Esophagus muscularis mucosa (tissue), 4 donors: ENCODE measurements at places on chromosomes 3 and 15. TPM values are rescaled to one million over a fixed set of nuclear protein-coding genes. Genes with fewer than 3 reads are reported as not detected.

Gene KCNMB2
- not detected for total RNA-seq

Gene DCLK3
- 0.19 TPM for total RNA-seq

Gene SAMD7
- total RNA-seq: not detected

Gene LRRC31
- total RNA-seq: not detected

Gene MOBP
- total RNA-seq: not detected

Gene PLS1
- total RNA-seq: 1.3 TPM

- DNase-seq: no peak
Observed at GRCh38 chr3:189288348-189289235, 116.8 kb downstream of the TPRG1 start.

- no peak for DNase-seq
Observed at GRCh38 chr3:13939206-13939605, 59.3 kb upstream of the WNT7A start.

DNA sequence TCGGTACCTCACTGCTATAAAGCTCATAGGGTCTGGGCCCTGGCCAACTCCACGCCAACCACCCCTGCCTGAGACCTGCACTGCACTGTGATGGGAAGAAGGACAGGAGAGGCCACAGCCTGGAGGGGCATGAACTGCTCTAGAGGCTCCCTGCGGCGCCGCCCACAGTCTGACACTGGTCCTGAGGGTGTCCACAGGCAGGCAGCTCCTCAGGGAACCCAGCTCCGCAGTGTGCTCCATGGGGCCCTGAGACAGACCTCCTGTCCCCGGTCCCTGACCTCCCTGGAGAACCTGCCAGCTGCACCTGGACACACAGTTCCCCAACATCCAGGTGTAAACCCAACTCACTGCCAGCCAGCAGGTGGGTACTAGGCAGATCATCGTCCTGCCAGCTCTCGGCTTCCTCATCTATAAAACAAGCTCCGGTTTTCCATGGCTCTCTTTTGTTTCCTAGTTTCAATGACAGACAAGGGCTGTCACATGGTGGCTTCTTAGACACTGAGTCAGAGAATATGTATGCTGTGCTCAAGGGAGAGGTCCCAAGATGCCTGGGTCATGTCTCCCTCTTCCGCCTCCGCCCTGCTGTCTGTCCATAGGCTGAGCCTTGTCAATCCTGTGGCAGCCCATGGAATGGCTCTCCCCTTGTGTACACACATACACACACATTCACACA lies 5.1 kb upstream of the HAPLN3 start:
- DNase-seq: no peak

DNA sequence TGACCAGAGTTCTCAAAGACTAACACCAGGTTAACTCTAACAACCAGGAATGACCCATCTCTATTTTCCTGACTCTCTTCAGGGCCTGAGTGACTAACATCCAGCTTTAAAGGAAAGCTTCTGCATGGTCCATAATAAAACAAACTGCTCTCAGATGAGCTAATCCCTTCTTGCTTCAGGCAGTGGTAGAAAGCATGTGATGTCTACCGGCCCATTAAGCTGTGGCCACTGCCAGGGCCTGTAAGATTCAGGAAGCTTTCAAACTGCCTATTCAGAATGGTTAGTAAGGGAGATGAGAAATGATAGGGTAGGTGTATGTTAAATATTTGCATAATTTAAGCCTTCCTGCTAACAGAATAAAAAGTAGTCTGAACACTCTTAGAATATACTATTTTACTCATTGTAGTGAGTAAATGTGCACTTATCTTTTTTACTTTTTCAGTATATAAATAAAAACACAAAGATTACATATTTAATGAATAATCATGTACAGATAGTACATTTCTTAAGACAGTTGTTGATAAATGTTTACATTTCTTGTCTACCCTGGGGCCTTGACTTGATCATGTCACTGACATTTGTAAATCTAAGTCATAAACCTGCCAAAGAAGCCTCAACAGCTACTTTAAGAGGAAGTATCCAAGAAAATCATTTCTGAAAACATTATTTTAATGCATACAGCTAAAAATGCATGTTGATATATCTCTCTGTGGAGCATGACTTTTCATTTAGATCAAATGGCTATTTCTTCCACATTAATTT lies 222.0 kb downstream of the MCTP2 start:
- DNase-seq: no peak

DNA sequence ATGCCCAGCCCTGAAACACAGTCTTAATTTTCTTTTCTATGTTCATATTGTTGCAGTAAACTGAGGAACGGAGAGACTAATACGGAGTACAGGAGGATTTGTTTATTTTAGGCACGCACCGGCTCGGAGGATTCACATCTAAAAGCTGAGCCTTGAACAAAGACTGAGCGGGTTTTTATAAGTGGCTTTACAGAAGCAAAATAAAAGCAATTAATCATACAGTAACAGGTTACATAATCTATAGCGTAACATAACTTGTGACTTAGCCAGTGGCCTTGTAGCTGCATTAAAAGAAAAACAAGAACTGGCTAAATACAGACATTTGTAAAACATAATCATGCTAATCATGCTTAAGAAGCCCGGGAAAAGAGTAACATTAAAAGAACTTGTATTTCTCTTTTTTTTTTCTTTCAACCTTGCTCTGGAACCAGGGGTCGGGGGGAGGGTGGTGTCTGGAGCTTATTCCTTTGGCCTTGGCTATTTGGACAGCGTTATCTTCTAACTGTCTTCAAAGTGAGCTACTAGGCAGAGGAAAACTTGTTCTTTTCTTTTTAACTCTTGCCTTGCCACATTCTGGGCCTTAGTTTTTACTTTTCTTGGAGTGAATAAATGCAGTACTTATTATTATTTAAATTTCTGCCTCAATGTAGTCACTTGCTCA lies 17.5 kb downstream of the NUSAP1 start:
- DNase-seq: no peak

DNA sequence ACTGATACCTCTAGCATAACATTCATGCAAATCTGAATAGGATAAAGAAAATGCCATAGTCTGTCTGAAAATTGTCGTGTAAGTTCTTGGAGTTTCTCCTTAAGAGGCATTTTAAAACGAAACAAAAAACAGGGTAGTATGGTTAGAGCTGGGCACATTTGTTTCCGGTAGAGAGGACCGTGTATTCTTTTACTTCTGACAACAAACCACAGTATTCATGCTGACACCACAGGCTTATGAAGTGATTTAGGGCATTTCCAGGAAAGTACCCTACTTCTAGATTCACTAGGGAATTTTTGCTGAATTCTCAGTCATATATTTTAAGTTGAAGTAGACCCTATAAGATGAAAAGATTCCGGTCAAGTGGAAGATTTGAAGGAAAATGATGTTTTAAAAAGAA lies 541.3 kb downstream of the UNC13C start:
- no peak for DNase-seq

DNA sequence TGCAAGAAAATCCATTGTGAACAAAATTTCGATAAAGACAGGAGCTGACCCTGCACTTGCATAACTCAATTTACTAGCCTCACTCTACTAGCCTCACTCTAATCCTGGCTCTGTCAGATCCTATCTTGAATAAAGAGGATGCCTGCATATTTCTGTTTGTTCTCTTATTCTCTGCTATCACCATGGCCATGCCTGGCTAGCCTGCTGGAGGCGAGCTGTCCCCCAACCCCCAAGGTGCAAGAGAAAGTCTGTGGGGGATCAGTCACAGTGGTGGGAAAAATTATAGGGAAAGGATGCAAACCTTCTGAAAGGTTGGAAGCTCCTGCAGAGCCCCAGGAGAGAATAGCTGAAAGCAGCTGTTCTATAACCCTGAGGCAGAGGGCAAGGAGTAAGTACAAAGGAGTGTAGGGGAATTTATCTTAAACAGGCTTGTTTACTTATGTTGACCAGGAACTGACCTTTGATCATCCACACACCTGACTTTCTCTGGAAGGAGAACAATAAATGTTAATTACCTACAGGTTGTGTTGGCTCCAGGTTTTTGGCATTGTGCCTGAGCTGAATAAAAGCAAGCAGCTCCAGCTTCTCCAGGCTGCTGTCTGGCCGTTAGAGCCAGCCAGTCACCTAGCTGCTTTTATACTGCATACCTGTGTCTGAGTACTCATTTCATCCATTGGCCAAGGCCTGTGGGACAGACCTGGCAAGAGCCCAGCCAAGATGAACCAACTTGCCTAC lies 137.7 kb upstream of the RASGRP1 start:
- DNase-seq: no peak

DNA sequence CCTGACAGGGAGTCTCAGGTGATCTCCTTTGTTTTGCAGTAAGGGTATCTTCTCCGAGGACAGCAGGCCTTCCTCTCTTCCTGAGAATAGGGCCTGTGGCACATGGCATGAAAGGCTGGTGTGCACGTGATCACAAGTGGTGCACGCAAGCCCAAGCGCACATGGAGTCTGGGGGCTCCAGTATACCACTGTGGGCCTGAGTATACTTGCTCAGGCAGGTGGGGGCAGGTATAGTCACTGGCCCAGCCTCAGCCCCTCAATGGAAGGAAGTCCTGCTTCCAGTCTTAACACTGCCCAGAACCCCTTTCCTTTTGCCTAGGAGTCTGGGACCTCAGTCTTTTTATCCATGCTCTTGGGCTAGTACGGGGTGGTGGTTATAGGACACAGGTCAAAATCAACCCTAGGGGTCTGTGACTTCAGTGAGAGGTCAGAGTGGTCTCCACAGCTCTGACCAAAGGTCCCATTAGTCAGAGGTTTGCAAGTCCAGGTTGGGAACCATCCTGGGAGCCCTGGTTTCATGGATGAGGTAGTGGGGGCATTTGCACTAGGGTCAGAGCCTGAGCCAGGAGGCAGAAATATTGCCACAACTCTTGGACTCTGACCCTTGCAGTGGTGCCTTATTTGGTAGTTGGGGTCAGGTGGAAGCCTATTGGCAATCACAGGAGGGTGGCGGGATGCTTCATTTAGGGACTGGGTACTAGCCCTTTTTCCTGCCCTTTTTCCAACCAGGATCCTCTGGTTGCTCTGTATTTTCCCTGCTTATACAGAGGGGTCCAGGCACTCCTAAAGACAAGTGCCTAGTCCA lies 823 bp upstream of the CCDC71 start:
- DNase-seq: no peak

- DNase-seq: no peak
Observed at GRCh38 chr15:63405683-63406390, 24.2 kb upstream of the CA12 start.

- no peak for DNase-seq
Observed at GRCh38 chr3:188270423-188270972, 116.5 kb downstream of the LPP start.

DNA sequence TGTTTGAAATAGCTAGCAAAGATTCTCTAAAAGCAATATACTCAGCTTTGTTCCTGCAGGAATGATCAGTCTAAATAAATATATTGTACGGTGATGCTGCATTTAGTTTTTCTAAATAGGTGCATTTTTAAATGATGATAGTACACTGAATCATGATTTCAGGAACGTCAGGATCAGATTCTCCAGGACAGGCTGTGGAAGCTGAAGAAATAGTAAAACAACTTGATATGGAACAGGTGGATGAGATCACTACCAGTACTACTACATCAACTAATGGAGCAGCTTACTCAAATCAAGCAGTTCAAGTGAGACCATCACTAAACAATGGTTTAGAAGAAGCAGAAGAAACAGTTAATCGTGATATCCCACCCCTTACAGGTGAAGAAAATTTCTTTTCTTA lies 46.3 kb upstream of the EIF3J start:
- no peak for DNase-seq

DNA sequence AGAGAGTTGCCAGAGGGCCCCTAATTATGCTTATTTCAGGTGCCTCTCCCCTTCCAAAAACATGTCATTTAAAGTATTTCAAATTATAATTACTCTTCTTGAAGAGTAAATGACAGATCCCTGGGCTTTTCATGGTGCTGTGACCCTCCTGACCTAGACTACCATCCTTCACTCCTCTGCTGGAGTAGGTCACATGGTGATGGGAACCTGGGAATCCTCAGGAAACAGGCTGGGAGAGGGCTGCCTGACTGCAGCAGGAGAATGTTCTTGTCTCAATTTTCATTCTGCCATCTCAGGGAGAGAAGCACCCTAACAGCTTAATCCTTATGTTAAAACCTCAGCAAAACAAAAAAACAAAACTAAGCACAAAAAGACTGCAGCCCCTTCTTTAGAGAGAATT lies 24.6 kb downstream of the PGBD4 start:
- DNase-seq: no peak

DNA sequence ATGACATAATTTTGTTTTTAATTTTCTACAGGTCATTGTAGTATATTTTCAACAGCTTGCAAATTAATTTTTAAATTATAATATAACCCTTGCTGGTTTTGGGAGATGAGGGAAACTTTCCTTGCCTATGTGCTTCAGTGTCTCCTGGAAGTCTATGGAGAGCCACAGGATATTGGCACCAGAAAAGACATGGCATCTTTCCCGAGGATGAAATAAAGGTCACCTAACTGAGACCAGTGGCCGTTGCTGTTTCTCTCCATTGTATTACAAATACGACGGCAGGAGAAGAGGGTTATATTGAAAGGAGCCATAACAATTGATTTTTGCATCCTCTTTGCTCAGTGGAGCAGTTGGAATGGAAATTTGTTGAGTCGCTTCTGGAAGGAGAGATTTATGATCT lies 19.9 kb upstream of the AQP9 start:
- no peak for DNase-seq

GRCh38 chr3:59440285-59441028 lies 390.6 kb upstream of the CFAP20DC start:
- no peak for DNase-seq

- no peak for DNase-seq
Observed at GRCh38 chr15:94353488-94353820, 122.1 kb downstream of the MCTP2 start.

DNA sequence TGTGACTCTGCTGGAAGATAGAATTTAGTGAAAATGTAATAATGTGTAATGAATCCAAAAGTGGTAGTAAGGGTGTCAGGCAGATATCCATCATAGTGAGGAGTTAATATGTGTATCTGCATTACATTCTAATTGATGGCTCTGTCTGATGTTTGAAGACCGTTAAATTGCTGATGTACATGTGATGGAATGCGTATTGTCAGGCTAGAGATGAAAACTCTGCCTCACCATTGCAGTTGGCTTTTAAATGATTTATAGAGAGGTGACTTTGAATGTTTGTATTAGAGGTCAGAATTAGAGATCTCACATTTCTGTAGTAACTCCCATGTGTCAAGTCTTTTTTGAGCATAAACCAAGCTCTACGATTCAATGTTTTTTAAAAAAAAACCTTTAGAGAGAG lies 234.6 kb downstream of the NAALADL2 start:
- DNase-seq: no peak

DNA sequence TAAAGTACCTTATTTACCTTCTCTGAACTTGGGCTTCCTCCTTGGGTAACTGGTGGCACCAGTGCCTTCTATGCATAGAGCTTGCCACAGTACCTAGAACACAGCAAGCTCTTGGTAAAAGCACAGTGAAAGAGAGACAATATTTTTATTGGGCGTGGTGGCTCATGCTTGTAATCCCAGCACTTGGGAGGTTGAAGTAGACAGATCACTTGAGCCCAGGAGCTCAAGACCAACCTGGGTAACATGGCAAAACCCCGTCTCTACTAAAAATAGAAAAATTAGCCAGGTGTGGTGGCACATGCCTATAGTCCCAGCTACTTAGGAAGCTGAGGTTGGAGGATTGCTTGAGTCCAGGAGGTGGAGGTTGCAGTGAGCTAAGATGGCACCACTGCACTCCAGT lies 285.1 kb downstream of the PTPRG start:
- DNase-seq: no peak

- DNase-seq: no peak
Observed at GRCh38 chr3:114207768-114208167, 28.9 kb upstream of the DRD3 start.
